ENCODE measurements at places on chromosomes 2 and 18. TPM values are rescaled to one million over a fixed set of nuclear protein-coding genes. Genes with fewer than 3 reads are reported as not detected.

- no peak for DNase-seq
These were observed 17.3 kb upstream of the SPP2 start for GRCh38 chr2:234033174-234033573.

BOLL gene
- polyA plus RNA-seq, result not detected

SLC11A1 gene
- polyA plus RNA-seq, result 0.65 TPM

GRCh38 chr2:4539121-4539520 lies 835.7 kb downstream of the DCDC2C start:
- no peak for DNase-seq

- DNase-seq, result no peak
These were observed 29.4 kb upstream of the TSPYL6 start for GRCh38 chr2:54285451-54285850.

DNA sequence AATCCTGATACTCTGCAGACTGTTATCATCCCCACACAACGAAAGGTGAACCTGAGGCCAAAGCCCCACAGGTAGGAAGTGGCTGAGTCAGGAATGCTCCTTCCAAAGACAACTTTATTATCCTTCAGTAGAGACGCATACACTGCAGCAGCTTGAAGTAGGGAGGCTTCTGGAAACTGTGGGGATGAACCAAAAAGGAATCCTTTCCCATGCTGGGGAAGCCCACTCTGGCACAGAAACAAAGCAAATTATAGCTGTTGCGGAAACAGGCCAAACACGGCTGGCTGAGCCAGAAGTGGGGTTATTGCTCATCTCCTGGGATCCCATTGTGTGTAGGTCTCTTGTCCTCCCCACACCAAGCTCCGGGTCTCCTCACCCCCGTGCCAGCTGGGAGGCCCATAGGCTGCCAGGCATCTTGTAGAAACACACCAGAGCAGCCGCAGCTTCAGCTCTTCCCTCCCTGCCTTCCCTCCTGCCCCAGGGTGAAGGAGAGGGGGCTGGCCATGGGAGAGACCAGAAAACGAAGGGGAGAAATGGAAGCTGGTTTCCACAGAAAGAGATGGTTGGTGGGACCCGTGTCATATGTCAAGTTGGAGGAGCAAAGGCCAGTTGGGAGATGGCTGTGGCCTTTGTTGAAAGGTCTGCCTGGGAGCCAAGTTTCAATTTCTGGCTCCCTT lies 176.9 kb upstream of the NABP1 start:
- no peak for DNase-seq

Data from right renal pelvis (tissue), 4 donors.